ENCODE measurements at places on chromosomes 13 and 19.

DNA sequence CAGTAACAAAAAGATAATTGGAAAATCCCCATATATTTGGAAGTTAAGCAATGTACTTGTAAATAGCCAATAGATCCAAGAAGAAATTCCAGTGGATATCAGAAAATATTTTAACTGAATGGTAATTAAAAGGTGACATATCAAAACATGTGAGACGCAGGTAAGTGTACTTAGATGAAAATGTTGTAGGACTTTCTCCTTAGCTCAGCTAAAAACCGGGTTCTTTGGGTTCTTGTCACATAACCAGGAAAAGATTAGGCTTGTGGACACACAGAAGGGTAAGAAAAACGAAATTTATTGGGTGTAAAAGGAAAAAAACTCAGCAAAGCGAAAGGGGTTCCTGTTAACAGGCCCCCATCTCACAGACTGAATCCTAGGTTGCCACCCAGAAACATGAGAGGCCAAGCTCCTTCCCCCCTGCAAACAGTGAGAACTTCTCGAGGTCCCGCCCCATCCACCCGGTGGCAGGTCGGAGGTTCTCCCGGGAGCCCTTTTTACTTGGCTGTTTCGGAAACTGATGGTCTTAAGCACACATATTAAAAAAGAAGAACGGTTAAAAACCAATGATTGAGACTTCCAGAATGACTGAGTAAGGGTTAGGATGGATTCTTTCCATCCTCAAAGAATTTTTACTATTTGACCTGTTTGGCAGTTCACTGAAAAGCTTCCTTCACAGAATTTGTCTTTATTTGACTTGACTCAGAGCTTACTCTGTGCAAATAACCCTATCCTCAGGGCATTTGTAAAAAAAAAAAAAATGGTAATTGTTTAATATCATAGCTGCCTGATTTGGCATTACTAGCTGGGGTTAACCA, 3.1 kb upstream of the CCDC70 start:
- no peak for DNase-seq

- DNase-seq = no peak
These were observed 17.1 kb downstream of the NWD1 start for GRCh38 chr19:16736709-16737108.

DNA sequence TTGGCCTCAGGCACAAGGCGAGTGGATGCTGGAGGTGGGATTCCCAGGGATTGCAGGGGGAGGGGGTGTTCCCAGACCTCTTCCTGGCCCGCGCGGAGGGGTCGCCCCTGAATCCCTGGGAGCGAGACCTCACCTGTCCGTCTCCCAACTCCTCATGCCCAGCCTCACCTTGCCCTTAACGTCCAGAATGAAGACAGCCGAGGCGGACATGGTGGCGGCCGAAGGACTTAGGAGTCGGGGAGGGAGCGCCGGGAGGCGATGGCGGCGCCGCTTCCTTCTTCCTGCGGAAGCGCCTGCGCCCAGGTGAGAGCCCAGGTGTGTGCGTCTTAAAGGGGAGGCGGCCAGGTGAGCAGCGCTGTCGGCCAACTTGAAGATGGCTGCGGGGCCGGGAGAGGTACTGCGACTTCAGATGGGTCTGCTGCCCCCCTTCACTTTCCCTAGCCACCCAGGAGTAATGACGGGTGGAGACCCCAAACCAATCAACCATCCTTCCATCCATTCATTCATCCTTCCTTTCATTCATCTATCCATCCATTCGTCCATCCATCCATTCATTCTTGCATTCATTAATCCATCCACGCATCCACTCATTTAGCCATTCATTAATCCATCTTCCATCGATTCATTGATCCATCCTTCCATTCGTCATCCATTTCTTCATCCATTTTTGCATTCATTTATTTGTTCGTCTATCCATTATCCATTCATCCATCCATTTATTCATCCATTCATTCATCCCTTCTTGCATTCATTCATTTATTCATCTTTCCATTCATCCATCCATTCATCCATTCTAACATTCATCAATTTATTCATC, at the start of gene AP1M2:
Gene AP1M2 (minus strand): TSS at position 291 of the 817 bp plus-strand sequence. CDS start 81 bp downstream, at position 210.
- peak; percentile 76 for DNase-seq

- no peak for DNase-seq
These were observed 6.0 kb downstream of the PEX11G start for GRCh38 chr19:7482584-7483439.

DNA sequence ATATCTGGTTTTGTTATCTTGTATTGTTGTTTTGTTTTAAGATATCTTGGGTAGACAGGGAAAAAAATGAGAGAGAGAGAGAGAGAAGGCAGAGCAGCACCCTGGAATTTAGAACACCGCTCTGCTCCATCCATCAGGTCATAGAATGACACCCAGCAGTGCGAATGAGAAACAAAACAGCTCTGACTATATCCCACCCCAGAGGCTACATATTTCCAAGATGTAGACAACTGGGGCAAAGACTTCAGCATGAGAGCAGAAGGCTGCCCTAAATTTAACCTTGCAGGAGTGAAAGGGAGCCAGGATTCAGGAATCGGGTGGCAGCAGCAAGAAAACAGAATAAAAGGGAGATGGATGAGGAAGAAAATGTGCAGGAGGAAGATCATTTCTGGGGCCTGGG, 46.5 kb downstream of the TNFSF13B start:
- no peak for DNase-seq

GRCh38 chr19:1340681-1341469, 42.8 kb upstream of the NDUFS7 start:
- DNase-seq = no peak

DNA sequence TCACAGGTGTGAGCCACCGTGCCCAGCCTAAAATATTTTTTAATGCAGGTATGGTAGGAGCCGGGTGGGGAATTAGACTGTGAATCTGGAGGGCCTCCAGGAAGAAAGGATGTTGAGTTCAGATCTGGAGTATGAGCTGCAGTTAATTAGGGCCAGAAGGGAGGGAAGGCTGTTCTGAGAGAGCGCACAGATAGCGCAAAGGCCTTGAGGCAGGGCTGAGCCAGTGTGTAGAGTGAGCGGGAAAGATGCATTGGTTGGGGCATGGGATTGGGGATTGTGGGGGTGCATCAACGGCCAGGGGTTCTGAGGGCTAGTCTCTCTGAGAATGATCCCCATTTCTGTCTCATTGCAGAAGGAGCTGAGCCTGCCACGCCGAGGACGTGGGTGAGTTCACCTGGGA, 9.7 kb downstream of the MAST3 start:
- no peak for DNase-seq

DNA sequence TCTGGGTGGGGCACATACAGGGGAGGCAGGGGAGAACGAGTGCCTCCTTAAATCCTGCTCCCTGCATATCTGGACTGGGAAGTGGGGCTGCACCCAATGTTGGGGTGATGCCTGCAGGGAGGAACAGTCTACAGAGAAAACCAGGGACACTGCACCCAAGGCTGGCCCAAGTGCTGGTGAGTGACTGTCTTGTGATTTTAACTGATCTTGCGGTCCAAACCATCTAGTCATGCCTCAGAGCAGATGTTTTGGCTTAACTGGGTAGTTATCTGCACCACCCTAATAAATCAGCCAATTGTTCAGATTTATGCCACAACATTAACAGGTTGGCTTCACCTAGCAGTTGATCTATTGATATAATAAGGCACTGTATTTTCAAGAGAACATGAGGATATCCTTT, 219.2 kb upstream of the IRS2 start:
- DNase-seq = no peak
